T-helper 17 cell (primary cell): ENCODE measurements at places on chromosomes 2 and 18.

GRCh38 chr18:49733896-49734585 is 79.3 kb downstream of the ACAA2 start:
- DNase-seq: no peak

DNA sequence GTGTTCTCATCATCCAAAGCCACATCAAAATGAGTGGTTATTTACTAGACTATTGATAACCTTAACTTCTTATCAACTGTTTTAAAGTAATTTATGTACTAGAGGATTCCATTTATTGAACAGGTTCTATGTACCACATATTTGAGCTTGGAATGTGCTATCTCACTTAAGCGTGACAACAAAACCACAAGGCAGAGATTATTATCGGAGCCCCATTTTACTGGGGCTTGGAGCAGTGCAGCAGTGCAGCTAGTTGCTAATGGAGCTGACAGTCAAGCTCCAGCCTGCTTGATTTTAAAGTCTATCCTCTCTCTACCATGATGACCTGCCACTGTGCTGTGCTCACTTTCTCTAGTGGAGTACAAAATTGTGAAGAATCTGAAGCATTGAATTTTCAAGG is 24.6 kb downstream of the GCG start:
- no peak for DNase-seq

DNA sequence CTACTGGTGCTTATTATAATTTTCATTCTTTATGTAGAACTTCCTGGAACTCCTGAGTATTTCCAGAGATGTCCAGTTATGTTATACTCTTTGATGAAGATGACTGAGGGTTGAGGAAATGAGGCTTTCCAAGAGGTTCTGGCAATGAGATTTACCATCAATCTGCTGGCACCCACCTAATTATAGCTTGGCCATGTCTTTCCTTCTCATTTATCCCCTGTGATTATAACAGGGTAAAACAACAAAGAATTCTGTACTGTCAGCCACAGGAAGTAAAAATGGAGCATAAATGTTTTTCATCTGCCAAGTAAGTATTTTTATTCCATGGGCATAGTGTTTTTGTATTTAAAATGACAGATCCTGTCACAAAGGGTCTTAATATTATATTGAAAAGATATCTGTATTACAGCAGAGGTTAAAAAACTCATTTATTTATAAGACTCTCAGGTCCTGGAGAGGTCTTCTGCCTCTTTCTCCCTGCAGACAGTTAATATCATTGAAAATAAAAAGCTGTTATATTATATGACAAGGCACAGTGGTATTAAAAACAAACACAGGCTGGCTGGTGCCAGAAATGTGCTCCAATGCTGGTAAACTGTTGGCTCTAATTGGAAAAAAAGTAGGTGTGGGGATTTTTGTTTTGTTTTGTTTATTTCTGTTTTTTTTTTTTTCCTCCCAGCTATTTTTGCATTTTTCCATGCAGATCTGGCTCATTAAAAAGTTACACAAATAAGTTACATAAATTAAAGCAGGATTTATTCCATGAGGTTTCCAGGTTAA is 1764.1 kb upstream of the CELF4 start:
- no peak for DNase-seq

DNA sequence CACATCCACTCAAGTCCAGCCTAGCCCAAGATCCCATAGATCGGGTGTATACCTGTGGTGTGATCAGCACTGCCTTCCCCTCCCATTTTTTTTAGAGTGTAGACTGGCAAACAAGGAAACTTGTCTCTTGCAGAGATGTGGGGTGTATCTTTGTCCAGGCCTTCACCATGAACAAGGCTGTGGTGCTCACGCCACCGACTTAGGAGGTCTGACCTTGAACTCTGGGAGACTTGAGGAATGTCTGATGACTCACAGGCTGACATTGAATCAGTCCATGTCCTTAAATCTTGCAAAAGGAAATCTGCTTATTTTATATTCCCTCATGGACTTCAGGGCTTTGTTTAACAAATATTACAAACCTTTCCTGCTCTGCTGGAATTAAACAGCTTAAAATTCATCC is 4.5 kb upstream of the CTIF start:
- DNase-seq: no peak

DNA sequence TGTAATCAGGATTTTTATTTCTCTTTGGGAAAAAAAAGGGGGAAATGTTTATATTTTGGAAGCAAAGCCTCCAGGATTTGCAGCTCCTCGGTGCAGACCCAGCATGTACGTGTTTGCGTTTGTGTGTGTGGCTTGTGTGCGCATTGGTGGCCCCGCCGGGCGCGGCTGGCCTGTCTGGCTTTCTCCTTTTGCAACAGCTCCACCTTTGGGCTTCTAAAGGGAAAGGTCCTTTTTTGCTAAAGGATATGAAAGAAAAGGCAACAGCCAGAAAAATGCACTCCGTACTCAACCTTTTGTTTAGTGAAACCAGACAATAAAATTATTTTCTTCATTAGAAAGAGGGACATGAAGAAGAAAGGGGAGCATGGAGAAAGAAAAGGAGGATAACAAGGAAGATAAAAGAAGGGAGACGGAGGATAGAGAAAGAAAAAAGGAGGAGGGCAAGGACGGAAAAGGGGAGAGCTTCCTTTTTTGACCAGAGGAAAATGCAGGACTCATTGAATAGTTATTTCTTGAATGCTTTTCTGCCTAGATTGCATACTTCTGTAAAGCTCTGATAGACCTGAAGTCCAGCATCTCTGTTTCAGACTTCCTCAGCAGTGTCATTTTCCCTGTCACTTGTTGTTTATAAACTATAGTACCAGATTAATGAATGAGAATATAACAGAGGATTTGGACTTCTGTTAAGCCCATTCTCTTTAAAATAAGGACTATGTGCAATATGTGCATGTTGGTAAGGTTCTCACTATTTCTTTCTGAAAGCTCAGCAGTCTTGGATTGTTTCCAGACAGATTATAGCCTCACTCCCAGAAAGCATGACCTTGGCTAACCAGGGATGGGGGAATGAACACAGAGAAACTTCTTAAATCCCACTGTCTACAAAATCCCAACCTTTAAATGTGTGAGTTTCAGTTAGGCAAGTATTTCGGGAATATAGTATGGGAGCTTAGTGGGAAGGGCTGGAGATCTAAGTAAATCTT is 563.1 kb upstream of the PIK3C3 start:
- no peak for DNase-seq

- DNase-seq: peak; percentile 67
Measured at GRCh38 chr2:221517696-221518151, 54.4 kb downstream of the EPHA4 start.

DNA sequence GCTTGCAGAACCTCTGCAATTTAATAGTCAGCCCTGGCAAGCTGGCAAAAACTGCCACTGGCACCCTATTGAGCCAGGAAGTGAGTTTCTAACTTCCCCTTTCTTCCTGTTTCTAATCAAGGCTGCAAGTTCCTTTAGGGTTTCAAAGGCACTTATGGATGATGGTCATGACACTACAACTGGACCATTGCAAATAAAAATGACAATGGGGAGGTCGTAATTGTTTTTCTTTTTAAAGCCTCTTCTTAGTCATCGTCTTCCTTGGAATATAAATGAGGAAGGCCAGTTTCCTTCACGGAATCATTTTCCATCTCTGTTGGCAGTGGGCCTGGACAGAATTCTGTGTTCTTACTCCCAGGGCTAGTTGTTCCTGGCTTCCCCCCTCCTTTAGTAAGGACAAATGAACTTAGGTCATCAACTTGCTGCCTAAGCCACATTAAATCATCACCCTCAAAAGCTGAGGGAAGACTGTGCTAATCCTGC is 35.8 kb downstream of the SH3RF3 start:
- DNase-seq: no peak

DNA sequence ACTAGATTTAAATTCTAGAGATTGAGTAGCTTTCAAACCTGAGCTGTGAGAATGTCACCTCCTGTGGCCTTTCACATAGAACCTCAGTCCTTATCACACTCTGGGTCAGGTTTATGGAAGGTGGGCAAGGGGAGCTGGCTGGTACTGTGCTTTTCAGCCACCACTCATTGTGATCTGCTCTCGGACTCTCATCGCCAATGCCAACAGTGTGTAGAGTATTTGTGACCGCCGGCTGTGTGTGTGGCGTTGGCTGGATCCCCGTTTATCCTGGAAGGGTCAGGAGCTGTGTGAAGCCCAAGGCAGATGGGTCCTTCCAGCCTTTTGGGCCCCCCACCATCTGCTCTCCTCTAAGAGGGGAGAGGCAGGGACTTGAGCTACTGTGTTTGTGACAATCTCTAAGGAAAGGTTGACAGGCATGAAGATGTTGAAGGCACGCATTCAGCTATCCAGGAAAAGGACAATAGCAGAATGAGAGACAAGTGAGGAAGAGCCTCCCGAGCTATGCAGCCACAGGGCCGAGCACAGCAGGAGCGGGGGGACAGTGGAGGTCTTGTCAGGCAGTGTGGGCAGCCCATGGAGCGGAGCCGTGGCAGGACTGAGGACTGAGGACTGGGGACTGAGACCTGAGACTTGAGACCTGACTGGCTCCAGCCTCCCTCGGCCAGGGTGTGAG is 107.1 kb upstream of the TPO start:
- DNase-seq: no peak

DNA sequence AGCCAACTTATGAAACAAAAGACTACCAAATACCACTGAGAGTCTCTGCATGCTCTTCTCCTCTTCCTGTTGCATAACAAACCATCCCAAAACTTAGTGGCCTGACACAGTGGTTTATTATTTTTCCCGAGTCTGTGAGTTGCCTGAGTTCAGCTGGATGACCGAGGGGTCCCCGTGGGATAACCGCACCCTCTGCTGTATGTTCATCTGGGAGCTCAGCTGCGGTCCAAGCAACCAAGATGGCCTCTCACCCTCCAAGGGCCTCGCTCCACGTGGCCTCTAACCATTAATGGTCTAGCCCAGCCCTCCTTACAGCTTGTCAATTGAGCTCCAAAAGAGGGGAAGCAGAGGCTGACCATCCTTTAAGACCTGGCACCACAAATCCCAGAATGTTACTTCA is 17.1 kb downstream of the ITM2C start:
- no peak for DNase-seq

DNA sequence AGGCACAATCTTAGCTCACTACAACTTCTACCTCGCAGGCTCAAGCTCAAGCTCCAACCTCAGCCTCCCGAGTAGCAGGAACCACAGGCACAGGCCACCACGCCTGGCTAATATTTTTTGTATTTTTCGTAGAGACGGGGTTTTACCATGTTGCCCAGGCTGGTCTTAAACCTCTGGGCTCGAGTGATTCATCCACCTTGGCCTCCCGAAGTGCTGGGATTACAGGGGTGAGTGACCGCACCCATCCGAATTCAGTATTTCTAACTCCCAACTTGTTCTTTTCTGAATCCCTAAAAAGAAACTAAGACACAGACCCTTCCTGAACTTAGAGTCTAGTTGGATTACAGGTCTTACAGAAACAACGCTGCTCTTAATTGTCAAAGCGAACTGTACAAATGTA is 32.3 kb upstream of the ACSL3 start:
- DNase-seq: no peak

DNA sequence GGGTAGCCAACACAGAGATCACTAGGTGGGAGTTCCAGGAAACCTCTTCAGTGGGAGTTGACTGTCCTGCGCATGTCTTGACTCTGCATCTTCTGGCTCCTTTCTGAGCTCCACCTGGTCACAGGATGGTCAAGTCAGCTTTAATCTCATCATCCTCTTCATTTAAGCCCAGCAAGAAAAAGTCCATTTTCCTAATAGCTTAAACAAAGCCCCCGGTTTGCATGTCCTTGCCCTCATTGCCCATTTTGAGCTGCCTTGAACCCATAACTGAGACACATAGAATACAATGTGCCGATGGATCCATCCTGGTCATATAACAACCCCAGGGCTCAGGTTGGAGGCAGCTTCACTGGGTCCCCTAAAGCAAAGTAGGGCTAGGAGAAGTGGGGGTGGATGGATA is 40.8 kb downstream of the SPATS2L start:
- DNase-seq: no peak

DNA sequence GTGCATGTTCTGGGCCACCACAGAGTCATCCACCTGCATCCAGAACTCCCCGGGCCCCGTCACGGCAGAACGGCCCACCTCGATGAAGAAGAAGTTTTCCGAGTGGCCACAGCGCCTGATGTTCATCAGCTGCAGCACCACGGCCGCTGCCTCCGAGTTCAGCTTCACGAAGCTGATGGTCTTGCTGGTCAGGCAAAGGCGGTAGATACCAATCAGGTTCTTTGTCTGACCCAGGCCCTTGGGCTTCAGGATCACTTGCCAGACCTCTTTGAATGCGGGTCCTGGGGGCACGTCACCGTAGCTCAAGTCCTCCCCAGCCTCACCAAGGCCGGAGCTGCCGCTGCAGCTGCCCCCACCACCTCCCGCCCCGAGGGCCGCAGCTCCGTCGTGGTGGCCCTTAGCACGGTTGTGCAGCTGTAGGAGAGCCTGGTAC is 1.6 kb downstream of the IRS1 start:
- no peak for DNase-seq

GRCh38 chr2:234676783-234677450 is 180.0 kb upstream of the ARL4C start:
- DNase-seq: no peak

- DNase-seq: no peak
Measured at GRCh38 chr18:29164993-29165599, 988.2 kb upstream of the CDH2 start.

- DNase-seq: no peak
Measured at GRCh38 chr2:152696476-152696875, 20.8 kb downstream of the PRPF40A start.

GRCh38 chr2:42900289-42900891 is 108.0 kb upstream of the HAAO start:
- DNase-seq: no peak

DNA sequence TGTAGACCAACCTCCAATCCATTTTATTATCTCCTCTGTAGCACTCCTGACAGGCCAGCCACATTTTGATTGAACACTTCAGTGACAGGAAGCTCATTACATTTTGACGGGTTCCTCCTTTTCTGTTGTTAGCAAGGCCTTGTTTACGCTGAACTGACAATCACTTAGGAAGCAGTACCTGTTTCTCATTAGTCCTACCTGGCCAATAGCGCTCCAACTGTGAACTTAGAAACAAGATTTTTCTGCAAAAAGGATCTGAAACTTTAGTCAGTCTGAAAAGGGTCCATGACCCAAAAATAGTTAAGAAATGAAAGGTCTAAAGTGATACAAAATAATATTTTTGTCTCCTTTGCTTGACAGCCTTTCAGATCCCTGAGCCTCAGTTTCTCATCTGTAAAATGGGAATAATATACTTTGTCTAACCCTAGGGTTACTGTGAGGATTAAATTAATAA is 119.6 kb upstream of the MSTN start:
- no peak for DNase-seq

GRCh38 chr2:143192106-143192505 is 62.9 kb downstream of the ARHGAP15 start:
- DNase-seq: no peak

- no peak for DNase-seq
Measured at GRCh38 chr2:239669181-239669898, 268.5 kb upstream of the HDAC4 start.

- DNase-seq: no peak
Measured at GRCh38 chr2:160246356-160246755, 46.3 kb upstream of the ITGB6 start.
